ENCODE measurements at places on chromosomes 6 and 20.
A peak's percentile ranks its signal among the peaks of the same experiment; 100 is the strongest.

GRCh38 chr6:107186047-107186446 lies 70.7 kb upstream of the BEND3 start:
- no peak for DNase-seq

DNA sequence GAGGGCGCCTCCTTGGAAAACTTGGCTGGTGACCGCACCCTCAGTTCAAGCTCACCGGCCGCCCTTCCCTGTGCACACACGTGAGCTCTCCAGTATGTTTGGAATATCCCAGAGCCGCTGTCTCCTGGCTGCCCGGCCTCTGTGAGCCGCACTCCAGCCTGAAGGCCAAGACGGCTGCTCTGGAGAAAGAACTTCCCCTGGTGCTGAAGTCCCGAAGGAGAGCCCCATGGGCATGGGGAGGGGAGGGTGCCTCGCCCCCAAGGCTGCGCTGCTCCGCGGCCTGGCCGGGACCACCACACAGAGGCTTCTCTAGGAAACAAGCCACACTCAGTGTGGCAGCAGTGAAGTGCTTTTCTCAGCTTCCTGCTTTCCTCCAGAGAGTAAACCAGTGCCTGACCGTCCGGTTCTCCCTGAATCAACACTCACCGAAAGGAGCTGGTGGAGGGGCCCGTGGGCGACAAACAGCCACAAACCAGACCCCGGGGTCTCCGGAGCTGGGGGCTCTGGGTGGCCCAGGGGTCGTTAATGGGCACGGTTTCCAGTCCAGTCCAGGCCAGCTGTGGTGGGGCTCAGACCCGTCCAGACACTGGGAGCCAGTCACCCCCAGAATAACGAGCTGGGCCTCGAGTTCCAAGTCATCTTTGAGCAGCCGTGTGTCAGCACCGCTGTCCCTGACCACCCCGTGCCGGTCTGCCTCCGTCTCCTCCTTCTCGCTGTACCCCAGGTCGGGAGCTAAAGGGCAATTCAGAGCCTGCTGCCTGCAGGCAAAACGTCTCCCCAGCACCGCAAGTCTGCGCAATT lies 87.4 kb upstream of the BHLHE23 start:
- DNase-seq = peak; percentile 1

DNA sequence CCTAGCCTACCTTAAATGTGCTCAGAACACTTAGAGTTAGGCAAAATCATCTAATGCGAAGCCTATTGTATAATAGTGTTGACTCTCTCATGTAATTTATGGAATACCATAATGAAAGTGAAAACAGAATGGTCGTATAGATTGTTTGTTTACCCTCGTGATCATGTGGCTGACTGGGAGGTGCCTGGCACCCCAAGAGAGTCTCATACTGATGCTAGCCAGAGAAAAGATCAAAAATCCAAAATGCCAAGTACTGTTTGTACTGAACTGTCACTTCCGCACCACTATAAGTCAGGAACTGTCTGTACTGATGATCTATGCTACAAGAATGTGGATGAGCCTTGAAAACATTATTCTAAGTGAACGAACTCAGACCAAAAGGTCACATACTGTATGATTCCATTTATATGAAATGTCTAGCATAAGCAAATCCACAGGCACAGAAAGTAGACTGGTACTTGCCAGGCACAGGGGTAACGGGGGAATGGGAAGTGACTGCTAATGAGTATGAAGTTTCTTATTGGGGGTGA lies 22.4 kb downstream of the ZMYND8 start:
- DNase-seq = no peak

- no peak for DNase-seq
These were observed 125.7 kb downstream of the ZMYND8 start for GRCh38 chr20:47230811-47231256.

DNA sequence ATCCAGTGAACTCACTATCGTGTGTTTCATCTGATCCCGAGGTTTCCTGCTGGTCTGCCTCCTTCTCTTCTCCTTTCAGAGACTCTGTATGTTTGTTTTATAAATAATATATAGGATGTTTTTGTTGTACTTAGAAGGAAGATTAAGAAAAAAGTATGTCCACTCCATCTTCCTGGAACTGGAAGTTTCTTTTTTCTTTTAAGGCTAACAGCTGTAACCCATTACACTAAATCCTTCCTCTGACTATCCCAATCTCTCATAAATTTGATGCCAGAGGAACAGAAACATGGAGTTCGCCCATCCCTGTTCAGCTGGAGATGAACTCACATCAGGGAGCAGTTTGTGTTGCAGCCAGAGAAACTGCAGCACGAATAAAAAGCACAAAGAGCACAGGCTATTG lies 20.7 kb downstream of the RIPK1 start:
- no peak for DNase-seq

- no peak for DNase-seq
These were observed 6.0 kb downstream of the SLC22A23 start for GRCh38 chr6:3450888-3451287.

DNA sequence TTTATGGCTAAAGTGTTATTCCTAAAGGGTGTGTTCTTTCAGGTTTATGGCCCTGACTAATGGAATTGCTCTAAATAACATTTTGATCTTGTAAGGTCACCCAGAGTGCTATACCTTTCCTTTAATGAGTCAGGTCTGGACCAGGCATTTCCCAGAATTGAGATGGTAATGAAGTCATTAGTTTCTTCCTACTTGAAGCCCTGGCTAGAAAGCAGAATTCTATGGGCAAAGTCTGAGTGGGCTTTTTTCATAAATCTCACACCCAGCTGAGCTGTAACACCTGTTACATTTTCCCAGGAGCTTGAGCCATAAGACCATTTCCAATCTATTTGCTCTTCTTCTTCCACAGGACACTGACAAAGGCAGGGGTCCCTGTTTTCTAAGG lies 122.0 kb upstream of the ID4 start:
- DNase-seq = no peak

DNA sequence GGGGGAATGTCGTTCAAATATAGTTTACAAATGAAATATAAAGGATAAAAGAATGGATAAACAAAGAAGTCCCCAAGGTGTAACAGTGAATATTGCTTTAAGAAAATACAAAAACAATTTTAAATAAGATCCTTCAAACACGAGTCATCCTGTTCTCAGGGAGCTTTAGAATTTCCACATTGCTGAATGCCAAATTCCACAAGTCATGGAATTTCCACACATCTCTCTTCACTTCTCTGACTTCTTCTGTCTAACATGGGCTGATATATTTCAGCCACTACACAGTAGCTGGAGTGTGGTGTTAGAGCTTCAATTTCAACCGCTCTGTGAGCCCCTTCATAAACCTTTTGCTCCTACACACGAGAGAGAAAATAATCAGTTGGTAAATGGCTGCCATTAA lies 28.0 kb downstream of the IL22RA2 start:
- no peak for DNase-seq

DNA sequence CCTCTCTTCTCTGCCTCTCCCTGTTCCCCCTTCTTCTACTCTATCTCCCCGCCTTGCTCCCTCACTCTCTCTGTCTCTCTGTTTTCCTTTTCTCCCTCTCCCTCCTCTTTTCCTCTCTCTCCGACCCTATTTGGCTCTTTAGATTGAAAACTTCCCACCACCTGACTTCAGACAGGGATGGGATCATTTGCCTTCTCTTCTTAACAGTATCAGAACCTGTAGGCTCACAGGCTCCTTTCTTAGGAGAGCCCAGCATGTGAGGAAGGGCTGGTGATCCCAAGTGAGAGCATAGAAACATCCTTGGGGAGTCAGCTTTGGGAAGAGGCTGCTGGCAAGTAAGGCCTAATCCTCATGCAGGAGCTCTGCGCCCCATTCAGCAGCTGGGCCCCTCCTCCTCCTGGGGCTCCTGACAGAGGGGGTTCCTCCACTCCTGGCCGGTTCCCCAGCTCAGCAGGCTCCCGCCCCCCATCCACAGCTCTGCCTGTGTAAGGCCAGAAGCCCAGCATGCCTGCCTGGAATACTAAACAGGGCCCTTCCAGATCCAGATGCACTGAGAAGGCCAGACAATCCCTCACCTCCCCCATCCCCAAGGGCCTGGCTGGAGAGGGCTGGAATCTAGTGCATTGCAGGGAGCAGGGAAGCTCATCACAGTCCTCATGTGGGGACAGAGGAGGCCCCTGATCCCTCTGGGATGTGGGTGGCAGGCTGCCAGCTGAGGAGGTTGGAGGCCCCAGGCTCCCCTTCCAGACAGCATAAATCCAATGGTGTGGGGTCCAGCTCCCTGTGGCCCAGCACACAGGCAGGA lies 93.4 kb downstream of the PTPRT start:
- no peak for DNase-seq

- no peak for DNase-seq
These were observed 20.2 kb downstream of the RNF8 start for GRCh38 chr6:37373822-37374471.

GRCh38 chr6:32947552-32948465 lies 5.1 kb downstream of the HLA-DMA start:
- DNase-seq = peak; percentile 46

DNA sequence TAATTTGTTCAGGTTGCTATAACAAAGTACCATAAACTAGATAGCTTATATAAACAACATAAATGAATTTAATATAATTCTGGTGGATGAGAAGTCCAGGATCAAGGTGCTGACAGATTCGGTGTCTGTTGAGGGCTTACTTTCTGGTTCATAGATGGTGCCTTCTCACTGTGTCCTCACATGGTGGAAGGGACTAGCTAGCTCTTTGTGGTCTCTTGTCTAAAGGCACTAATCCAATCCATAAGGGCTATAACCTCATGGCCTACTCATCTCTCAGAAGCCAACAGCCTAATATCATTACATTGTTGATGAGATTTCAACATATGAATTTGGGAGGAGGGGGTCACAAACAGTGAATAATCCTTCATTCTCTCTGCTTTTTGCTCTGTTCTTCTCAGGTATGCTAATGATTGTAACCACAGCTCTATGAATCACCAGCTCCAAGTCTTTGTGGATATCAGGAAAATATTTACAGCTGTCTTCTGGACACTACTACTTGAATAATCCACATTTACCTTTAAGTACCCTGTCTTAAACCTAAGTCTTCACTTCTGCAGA lies 122.3 kb downstream of the NKAIN2 start:
- DNase-seq = no peak

DNA sequence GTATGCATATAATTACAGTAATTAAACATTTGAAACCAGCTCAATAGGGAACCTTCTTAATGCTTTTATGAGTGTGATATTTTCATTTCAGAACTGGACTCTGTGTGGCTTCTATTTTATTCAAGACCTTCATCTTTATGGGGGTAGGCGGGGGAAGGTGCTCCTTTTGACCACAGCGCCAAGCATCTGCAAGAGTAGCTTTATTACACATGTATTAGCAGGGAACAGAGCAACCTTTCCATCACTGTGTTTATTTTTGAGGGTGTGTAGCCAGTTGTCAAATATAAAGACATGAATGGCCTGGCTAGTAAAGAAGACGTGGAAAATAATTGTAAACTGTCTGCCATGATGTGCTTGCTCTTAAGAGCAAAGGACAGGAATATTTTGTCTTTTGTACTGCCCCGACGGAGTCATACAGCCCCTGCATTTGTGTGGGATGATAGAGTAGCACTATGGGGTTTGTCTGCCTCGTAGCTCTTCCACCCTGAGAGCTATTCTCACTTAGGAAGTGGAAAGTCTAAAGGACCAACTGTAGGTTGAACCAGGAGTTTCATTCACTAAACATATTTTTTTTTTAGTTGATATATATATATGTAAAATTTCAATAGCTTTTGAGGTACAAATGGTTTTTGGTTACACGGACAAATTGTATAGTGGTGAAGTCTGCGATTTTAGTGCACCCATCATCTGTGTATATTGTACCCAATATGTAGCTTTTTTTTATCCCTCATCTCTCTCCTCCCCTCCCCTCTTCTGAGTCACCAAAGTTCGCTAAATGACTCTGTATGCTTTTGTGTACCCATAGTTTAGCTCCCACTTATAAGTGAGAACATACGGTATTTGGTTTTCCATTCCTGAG lies 91.2 kb downstream of the CARMIL1 start:
- no peak for DNase-seq

- no peak for DNase-seq
These were observed 57.5 kb downstream of the RREB1 start for GRCh38 chr6:7165002-7165889.

- DNase-seq = no peak
These were observed 13.6 kb upstream of the CEP85L start for GRCh38 chr6:118665011-118665410.

DNA sequence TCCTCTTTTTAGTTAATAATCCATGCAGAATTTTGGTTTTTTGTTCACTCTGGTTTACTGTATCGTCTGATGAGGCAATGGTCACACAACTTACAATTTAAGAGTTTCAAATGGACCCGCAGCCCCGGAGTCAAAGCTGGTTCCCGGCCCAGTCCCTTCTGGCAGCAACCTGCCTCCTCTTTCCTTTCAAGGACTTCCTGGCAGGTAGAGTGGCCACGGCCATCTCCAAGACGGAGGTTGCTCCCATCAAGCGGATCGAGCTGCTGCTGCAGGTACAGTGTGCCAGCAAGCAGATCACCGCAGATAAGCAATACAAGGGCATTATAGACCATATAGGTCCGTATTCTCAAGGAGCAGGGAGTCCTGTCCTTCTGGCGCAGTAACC lies 218.2 kb downstream of the GJA1 start:
- DNase-seq = no peak

GRCh38 chr20:59743767-59744485 lies 139.6 kb downstream of the PHACTR3 start:
- no peak for DNase-seq

DNA sequence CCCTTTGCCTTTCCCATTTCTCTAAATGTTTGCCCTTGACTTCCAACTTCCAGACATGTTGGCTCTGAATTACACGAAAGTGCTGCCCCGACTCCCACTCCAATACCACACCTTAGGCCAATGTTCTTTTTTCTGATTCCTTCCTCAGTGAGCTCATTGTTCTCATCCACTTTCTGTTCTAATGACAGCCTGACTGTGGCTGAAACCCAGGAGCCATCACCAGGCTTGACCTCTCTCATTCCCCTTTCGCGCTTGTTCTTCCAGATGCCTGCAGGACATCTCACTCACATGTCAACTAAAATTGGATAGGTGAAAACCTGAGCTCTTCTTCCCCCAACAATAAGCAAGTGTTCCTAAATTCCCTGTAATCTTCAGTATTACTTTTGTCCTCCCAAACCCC lies 40.4 kb downstream of the PTPRK start:
- DNase-seq = no peak

DNA sequence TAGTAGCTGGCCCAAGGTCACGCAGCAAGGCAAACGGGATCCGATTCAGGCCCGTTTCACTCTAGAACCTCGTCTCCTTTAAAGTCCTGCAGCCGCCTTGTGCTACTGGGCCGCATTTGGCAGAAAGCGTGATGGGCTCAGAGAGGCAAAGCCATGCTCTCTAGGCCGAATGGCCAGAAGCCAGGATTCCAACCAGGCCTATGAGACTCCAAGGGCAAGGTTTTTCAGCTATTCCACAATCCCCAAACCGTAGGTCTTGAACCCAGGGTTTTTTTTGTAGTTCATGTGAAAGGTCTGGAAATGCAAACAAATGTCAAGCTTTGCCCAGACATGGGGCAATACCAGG lies 174.1 kb downstream of the PREX1 start:
- DNase-seq = no peak

- no peak for DNase-seq
These were observed 111.2 kb downstream of the HAO1 start for GRCh38 chr20:7829031-7829430.

GRCh38 chr6:87731818-87732661 lies 30.0 kb upstream of the AKIRIN2 start:
- DNase-seq = peak; percentile 25
